ENCODE measurements at places on chromosomes 1 and 21.

DNA sequence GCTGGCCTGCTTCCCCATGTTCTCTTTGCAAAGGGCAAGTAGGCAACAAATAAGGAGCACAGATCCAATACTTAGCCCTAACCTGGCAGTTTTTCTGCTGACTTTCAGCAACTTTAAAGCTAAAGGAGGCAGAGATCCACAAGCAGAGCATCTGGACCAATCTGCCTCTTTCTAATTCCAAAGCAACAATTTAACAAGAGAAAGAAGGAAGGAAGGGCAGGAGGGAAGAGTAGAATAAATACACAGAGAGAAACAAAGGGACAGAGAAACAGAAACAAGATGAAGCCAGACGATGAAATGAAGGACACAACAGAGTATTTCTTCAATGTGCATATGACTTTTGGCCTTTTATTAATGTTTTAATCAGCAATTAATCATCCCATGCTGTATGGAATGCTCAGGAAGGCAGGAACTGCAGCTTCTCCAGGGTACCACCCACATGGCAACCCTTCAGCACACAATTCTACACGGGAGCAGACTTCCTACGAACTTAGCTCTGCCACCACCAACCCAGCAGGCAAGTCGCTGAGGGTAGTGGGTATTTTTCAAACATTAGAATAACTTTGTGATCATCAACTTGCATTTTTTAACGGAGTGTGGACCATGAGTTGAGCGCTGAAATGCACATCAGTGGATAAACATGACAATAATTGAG, 15.3 kb downstream of the CLCC1 start:
- DNase-seq: no peak

- DNase-seq: peak; percentile 85
Measured at GRCh38 chr1:37513795-37514349, 694 bp downstream of the MEAF6 start.

DNA sequence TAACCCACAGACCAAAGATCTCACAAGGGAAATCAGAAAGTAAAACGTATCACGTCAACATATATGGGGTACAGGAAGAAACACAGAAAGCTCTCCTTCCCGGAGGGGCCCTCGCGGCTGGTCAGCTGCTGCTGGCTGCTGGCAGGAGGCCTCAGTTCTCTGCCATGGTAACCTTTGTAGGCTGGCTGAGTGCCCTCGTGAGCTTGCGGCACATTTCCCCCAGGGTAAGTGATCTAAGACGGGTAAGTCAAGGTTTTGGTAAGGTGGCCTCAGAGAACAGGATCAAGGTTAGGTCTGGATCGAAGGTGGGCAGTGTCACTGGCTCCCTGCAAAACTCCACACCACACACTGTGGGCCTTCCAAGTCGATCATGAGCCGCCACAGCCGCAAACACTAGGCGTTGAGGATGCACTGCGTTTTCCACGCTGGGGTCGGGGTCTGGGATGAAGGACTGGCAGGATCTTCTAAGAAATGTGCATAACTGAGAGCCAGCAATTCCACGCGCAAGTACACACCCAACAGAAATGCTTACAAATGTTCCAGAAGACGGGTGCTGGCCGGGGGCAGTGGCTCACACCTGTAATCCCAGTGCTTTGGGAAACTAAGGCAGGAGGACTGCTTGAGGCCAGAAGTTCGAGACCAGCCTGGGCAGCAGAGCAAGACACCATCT, 33.9 kb downstream of the WDR4 start:
- DNase-seq: no peak

GRCh38 chr21:32916522-32917099, 109.1 kb upstream of the OLIG2 start:
- DNase-seq: peak; percentile 28

GRCh38 chr1:8065369-8065768, 39.3 kb upstream of the ERRFI1 start:
- no peak for DNase-seq

Data from NCI-H1417 (cell line).